ENCODE measurements at places on chromosomes 5 and 9.
A peak's percentile ranks its signal among the peaks of the same experiment; 100 is the strongest.

- DNase-seq = peak; percentile 42
Measured at GRCh38 chr5:150064681-150065220, 21.6 kb downstream of the CSF1R start.

DNA sequence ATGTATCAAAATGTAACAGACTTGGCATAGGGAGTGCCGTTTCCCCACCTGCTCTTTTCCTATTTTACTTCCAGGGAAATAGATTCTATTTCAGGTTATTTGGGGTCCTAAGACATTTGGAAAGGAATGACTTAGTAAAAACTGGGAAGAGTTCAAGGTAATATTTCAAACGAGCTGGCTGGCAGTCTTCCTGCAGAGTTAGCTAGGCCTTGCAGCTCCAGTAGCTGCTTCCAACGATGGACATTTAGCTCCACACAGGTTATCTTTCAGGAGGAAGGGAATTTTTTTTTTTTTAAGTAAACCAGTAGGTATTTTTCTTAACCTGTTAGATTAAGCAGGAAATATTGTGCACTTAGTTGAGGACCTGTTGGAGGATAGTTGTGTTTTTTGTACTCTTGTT lies 45.2 kb downstream of the TLE4 start:
- no peak for DNase-seq

DNA sequence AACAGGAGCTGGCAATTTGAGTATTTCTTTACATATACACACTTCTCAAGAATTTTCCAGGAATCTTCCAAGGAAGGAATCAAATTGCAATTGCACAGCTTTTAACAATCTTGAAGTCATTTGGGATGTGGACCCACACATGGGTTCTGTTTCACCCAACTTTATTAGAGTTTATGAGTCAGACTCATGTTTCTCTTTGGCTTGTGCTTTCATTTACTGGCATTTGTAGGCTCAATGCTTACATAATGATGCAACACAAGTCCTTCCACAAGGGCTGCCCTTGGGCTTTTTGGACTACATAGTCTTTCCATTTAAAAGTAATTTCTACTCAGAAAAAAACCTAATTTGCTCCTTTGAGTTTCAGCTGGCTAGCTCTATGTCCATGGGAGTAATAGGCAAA lies 4.6 kb upstream of the CDC37L1 start:
- DNase-seq = no peak

DNA sequence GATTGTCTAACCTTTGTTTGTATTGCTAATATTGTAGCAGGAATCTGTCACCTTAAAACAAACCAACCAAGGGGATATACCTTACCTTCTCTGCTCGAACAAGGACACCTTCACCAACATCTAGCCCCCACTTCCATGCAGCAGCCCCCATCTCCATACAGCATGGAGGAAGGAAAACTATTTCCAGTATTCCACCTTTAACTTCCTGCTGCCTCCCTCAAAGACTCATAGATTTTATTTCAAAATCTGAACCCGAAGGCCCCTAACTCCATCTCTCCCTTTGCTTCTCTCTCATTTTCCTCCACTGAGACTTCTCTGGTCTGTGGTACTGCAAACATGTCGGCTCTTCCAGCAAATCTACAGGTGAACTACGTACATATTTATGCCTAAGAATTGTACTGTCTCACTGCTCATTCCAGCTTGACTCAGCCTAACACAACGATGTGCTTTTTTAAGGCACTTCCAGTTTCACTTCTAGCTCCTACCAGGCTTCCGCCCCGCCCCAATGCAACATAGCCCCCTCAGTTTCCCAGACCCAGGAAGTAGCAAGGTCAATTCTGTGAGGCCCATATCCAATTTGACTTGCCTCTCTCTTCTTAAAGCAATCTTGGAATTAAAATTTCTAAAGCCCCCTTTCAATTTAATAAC lies 70.7 kb upstream of the RNF38 start:
- no peak for DNase-seq

GRCh38 chr9:19809422-19810269 lies 20.8 kb upstream of the SLC24A2 start:
- no peak for DNase-seq

DNA sequence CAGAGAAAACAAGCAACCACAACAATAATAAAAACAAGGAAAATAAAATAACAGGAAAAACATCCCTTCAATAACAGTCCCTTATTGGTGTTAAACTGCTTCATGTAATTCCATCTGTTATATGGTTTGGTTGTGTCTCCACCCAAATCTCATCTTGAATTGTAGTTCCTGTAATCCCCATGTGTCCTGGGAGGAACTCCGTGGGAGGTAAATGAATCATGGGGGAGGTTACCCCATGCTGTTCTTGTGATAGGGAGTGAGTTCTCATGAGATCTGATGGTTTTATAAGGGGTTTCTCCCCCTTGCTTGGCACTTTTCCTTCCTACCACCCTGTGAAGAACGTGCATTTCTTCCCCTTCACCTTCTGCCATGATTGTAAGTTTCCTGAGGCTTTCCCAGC lies 369.8 kb downstream of the TMEM232 start:
- no peak for DNase-seq

Measured in ecto neural progenitor cell (in vitro differentiated cells).